NCI-H69 (cell line): ENCODE measurements at places on chromosomes 2 and 18.

- no peak for DNase-seq
Measured at GRCh38 chr2:68942827-68943226, 9.9 kb downstream of the GKN2 start.

- DNase-seq = peak; percentile 98
Measured at GRCh38 chr18:42781298-42781815, 334.1 kb downstream of the RIT2 start.

GRCh38 chr2:207160115-207160514 lies 5.6 kb downstream of the KLF7 start:
- DNase-seq = no peak

GRCh38 chr18:59690996-59691395 lies 6.2 kb downstream of the CCBE1 start:
- peak; percentile 98 for DNase-seq

DNA sequence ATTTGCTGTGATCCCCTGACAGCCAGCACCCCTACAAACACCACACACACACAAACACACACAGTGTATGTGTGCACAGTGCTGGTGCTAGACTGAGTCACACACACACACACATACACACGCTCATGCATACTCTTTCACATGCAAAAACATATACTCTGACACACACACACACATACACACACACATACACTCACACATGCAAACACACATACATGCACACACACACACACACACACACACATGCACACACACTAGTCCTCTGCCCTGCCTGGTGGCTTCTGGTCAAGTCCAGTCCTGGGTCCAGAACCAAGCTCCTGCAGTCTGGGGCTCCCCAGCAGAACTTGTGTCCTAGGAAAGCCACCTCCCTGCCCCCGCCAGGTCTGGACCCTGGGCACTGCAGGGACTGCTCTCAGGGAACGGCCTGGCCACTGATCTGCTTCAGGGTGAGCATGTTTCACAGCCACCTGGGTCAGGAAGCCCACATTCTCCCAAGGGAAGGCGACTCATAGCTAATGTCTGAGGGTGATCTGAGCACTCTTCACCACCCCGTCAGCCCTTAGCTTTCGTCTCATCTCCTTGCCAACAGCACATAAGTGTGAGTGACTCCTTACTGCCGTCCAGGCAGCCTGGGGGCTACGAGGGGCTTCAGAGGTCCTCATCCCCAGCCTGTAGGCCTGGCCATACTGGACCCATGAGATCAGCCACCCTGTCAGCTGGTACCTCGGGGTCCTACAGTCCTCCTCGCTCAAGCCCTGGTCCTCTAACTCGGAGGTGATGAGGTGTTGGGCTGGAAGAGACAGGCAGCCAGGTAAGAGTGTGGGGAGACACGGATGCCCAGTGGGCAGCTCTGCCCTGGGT lies 88.1 kb downstream of the MCFD2 start:
- DNase-seq = no peak

DNA sequence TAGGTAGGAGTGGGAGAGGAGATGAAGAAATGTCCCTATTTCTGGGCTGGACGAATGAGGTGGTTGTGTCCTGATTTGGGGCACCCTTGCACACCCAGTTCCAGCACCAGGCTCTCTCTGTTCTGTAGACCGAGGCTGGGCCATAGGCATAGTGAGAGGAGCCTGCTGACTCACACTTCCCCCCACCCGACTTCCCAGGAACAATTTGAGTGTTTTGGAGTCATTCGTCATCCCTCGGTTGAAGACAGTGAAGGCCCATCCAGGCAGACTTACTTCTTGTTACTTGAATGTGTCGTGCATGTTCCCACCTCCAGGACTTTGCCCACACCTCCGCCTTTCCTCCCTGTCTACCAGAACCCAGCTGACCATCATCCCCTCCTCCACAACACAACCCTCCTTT lies 179.1 kb downstream of the HAUS1 start:
- DNase-seq = no peak

DNA sequence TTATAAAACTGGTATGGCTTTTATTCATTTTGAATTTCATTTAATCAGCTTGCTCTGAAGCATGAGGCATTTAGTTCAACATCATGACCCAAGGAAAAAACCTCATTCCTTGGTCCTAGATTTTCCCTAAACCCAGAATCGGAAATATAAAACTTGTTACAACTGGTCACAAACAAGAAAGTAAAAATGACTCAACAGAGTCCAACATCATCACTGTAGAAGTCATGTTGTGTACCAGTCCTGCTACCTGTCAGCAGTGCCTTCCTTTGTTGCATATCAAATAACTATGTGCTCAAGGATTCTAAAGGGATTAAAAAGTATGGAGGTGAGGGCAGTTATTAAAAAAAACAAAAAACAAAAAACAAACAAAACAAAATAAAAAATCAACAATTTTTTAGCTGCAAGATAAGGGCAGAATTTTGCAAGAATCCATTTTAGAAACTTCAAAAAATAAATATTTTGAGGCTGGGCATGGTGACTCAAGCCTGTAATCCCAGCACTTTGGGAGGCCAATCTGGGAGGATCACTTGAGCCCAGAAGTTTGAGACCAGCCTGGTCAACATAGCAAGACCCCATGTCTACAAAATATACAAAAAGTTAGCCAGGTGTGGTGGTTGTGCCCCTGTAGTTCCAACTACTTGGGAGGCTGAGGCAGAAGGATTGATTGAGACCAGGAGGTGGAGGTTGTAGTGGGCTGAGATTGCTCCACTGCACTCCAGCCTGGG lies 18.4 kb downstream of the NCKAP1 start:
- no peak for DNase-seq

DNA sequence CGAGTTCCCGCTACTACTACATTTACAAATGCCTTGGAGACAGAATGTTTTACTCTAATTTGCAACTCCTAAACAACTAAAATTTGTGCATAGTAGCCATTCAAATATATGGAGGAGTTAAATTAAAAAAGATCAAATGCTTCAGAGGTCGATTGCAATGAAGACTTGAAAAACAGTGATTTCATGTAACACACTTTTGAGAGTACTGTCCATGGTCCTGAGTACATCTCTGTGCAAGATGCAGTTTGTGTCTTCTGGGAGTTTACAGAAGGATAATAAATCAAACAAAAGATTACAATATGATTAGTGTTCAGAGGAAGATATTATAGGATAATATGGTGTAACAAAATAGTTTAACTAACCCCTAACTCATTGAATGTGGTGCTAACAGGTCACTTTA lies 894.7 kb downstream of the TMEM182 start:
- no peak for DNase-seq

- peak; percentile 73 for DNase-seq
Measured at GRCh38 chr2:177264209-177264692, 276 bp downstream of the NFE2L2 start.

GRCh38 chr2:88024509-88024908 lies 8.2 kb upstream of the RNU2-63P start:
- no peak for DNase-seq

DNA sequence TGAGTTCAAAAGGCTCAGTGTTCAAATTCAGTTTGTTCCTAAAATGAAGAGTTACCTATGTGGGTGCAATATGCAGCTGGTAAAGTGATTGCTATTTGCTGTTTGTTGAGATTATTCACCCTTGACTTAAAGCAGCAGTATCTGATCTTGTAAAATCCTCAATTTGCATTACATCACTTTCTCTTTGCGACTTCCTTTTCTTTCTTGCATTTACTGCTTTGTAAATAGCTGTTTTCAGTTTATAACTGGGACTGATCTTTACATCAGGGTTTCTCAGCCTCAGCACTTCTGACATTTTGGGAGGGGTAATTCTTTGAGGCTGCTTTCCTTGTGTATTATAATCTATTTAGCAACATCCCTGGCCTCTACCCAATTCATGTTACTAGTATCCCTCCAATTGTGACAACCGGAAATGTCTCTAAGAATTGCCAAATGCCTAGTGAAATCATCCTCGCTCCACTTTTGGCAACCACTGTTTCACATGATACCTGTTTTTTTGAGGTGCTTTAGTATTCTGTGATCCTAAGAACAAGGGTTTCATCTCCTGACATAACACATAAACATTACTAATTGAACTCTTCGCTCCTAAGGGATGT lies 12.1 kb upstream of the ERCC3 start:
- DNase-seq = no peak

DNA sequence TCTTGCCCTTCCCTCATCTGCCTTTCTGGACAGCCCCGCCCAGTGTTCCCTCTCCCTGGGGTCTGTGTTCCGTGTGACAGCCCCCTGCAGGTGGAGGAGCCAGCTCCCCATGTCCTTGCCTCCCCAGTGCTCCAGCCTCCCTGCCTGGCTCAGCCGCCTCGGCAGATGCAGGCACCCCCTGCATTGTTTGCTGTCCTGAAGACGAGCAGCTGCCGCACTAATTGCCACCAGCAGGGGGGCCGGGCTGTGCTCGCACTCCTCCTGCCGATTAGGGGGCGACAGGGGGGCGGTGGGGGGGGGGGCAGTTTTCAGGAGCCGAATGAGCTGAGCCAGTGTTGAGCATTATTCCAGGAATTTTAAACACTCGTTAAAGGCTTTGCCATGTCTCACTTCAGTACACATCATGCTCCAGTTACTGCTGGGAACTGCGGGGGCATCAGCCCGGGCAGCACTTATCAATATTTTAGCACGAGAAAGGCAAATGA lies 23.3 kb downstream of the SIX3 start:
- DNase-seq = peak; percentile 92

GRCh38 chr18:59658941-59659340 lies 38.3 kb downstream of the CCBE1 start:
- no peak for DNase-seq

- no peak for DNase-seq
Measured at GRCh38 chr18:9526458-9526857, 51.1 kb downstream of the RALBP1 start.

GRCh38 chr2:201795607-201796477 lies 10.5 kb upstream of the CDK15 start:
- peak; percentile 66 for DNase-seq

DNA sequence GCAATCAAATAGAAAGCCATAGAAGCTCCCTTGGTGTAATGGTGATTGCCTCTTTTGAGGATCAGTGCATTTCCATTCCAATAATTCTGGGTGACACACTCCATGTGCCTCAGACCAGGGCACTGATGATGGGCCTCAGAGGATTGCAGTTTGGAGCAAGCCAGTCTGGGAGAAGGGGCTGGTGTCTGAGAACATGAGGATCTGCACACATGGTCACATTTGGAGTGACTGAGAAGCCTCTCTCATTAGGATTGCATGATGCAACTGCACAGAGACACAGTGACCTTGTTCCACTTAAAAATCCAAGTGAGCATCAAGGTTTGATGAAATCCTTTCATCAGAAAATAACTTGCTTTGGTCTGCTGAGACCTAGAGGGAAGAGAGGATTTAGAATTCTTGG lies 216.4 kb downstream of the ANKRD30B start:
- no peak for DNase-seq

GRCh38 chr2:85032621-85033020 lies 61.7 kb downstream of the KCMF1 start:
- no peak for DNase-seq

DNA sequence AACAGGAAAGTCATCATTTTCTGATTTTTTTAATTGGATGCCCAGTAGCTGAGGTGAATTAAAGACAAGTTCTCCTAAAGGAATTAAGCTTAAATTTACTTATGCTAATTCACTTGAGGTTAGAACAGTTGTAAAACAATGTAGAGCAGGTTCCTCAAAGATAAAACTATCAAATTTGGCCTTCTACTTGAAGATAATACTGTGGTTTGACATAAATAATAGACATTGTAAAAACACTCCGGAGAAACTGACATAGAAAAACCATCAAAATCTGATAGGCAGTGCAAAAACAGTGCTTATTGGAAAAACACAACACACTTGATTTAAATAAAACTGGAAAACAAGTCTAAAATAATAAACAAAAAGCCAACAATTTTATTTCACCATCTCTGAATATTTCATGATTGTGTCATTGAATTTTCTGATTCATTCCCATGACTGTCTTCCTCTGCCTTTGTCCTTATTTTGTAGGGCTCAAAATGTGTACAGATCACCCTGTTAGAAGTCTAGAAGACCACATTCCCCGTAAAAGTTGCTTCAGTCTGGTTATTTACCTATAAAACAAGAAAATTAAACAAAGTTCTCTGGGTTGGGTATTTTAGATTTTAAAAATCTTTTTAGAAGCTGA lies 28.3 kb upstream of the SLC40A1 start:
- DNase-seq = no peak

DNA sequence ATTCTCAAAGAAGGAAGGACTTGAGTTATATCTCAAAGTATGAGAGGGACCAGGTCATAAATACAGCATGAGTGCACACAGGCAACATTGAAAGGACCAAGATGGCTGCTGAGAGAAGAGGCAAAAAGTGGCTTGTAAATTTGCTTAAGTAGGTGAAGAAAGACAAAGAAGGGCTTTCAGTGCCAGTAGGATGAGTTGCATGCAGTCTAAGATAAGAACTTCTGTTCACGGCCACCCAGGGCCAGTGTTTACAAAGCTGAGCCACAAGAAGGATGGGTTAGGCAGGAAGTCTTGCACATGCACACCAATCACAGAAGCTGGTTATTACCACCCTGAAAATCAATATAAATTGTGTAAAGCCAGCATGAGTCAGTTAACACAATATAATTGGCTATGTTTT lies 3.1 kb upstream of the ABCB11 start:
- no peak for DNase-seq

GRCh38 chr2:25105336-25106085 lies 62.9 kb downstream of the POMC start:
- peak; percentile 78 for DNase-seq

GRCh38 chr2:240595381-240596079 lies 9.0 kb downstream of the CAPN10 start:
- peak; percentile 7 for DNase-seq

DNA sequence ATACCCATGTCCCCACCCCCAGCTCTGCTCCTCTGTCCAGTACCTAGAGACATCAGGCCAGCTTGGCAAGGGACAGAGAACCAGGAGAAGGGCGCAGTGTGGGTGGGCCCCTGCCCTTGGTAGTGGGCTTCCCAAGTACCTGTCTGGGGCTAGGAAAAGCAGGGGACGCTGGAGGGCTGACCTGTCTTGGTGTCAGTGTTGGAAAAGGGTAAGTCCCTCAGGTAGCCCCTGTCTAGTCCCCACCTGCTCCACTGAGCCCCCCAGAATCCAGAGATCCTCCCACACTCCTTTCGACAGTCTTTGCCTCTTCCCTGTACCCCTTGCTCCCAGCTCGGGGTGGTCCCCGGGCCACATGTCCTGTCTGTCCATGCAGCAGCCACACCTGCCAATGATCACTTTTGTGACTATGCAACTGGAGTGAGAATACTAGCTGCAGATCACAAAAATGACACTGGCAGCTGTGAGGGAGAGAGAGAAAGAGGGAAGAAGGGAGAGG lies 14.6 kb downstream of the DNAJB2 start:
- DNase-seq = no peak

DNA sequence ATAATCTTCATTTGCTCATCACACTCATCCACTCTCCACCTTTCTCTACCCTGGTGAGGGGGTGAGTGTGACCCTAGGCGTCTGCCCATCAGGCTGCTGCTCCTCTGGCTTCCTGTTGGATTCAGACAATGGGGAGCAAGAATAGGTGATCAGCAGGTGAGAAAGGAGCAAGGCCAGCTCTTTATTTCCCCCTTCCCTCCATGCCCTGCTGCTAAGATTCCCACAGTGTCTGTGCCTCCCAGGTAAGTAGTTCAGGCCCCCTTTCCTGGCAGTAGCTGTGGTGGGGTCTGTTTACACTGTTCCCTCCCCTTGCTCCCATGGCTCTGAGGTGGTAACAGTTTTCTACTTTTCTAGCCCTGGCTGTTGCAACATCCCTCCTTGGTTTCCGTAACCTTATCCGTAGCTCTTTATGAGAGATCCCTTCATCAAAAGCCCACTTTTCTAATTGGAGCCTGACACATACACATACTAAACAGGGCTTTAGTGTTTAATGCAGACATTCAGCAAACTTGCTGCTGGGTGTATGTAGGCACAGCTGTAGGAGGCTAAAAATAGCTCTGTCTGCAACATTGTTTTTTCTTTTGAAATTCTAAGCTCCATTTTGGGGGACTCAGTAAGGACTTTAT lies 27.5 kb downstream of the MAP2 start:
- peak; percentile 81 for DNase-seq

GRCh38 chr18:25192065-25192464 lies 159.9 kb downstream of the ZNF521 start:
- no peak for DNase-seq
